Vagina (tissue), 2 donors: ENCODE measurements at places on chromosomes 4 and X.

GRCh38 chr4:138650929-138651448 is 364.6 kb upstream of the NOCT start:
- DNase-seq = no peak

GRCh38 chr4:152735396-152735859 is 44.1 kb downstream of the TIGD4 start:
- DNase-seq = no peak

- DNase-seq = no peak
Measured at GRCh38 chrX:150536455-150537116, 31.8 kb upstream of the MTM1 start.

DNA sequence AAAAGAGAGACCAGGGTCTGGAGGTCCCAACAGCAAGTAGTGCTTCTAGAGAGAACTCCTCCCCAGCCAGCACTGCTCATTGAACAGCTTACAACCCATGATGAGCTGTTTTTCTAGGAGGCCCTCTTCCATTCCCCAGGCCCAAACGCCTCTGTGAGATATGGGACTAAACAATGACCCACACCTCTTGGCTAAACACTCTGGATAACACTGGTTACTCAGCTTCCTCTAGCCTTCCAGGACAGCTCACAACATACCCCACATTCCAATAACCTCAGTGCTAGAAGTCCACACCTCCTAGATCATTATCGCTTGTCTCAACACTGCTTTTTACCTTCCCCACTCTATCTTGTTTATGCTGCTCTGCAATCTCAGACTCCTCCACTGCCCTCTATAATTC is 35.4 kb upstream of the PGRMC2 start:
- no peak for DNase-seq

GRCh38 chr4:157888281-157888680 is 284.5 kb downstream of the GASK1B start:
- no peak for DNase-seq

- DNase-seq = no peak
Measured at GRCh38 chr4:184980261-184980660, 38.0 kb upstream of the HELT start.

GRCh38 chr4:177729681-177730080 is 287.4 kb upstream of the AGA start:
- DNase-seq = no peak

DNA sequence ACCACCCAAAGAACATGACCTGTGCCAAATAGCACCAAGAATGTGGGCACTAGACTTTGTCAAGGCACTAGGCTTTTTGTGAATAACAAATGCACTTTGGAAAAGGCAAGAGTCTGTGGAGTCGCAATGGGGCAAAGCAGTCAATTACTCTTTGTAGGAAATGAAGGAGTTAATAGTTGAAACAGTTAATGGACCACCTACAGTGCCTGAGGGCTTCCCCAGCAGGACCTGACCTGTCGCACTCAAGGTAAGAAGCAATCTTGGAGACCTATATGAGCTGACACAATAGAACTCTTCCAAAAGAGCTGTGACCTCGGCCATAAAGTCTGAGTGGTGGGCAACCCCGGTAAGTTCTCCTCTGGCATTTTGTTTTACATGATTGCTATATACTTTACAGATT is 49.2 kb upstream of the CAPN6 start:
- no peak for DNase-seq

- no peak for DNase-seq
Measured at GRCh38 chr4:98720871-98721480, 62.6 kb upstream of the TSPAN5 start.

DNA sequence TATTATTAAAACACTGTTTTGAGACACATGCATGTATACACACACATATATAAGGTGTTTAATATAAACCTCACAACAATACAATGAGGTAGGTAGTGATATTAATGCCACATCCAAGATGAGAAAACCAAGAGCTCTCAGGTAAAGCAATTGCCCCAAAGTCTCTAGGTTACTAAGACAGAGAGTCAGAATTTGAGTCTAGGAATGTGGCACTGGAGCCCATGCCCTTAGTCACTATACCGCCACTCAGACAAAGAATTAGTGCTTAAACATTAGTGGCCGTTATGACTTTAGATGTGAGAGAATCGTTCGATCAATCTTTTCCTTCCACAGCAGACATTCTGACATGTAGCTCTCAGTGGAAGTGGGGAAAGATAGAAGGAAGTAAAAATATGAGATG is 108.2 kb upstream of the ACSL4 start:
- no peak for DNase-seq

DNA sequence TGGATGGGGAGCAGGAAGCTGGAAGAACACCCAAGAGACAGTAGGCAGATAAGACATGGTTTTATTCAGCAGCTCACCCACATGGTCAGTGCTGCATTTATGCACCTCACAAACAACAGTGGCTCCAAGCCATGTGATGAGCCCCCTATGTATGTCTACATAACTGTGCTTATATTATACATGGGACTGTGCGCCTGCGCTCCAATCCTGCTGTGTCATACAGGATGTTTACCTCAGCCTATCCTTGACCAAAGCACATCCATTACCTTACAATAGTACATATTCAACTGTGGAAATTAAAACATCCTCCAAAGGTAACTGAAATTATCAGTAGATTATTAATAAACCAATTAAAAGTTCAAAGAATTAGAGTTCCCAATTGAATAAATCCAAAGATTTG is 44.1 kb upstream of the SGMS2 start:
- no peak for DNase-seq

- DNase-seq = no peak
Measured at GRCh38 chrX:54029529-54030143, 14.6 kb downstream of the PHF8 start.

DNA sequence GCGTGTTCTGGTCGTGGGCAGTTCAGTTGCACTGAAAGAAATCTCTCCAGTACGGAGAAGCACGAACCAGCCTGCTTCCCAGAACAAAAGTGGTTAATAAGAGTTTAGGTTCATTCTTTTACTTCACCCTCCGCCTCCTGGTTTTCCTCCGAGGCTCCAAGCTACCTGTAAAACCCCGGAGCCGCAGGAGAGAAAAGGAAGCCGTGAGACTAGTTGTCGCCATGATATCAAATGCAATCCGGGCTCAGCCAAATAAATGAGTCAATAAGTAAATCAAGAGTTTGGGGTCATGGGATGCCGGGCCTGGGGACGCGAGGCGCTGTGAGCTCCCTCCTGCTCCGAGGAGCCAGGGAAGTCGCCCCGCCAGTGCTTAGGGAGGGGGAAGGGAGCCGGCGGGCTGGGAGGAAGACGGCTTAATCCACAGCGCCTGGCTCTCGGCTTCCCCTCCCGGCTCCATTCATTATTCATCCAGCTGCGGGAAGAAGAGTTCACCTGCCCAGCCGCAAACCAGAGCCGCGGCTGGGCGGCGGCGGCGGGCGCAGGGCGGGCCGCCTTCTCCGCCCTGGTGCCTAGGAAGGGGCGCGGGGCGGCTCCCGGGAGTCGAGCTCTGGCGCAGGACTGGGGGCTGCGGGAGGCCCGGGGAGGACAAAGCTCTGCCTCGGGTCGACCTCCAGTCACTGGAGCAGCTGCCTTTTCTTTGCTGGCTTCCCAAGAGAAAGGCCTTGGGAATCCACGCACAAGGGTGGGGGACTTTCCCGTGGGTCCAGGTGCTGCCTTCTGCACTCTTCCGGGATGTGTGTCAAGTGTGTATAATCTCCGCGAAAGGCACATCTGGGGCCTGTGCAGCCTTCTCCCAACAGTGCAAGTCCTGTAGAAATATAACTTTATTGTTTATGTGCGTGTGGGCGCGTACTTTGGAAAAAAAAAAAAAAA is 1.7 kb downstream of the FRAS1 start:
- DNase-seq = no peak

DNA sequence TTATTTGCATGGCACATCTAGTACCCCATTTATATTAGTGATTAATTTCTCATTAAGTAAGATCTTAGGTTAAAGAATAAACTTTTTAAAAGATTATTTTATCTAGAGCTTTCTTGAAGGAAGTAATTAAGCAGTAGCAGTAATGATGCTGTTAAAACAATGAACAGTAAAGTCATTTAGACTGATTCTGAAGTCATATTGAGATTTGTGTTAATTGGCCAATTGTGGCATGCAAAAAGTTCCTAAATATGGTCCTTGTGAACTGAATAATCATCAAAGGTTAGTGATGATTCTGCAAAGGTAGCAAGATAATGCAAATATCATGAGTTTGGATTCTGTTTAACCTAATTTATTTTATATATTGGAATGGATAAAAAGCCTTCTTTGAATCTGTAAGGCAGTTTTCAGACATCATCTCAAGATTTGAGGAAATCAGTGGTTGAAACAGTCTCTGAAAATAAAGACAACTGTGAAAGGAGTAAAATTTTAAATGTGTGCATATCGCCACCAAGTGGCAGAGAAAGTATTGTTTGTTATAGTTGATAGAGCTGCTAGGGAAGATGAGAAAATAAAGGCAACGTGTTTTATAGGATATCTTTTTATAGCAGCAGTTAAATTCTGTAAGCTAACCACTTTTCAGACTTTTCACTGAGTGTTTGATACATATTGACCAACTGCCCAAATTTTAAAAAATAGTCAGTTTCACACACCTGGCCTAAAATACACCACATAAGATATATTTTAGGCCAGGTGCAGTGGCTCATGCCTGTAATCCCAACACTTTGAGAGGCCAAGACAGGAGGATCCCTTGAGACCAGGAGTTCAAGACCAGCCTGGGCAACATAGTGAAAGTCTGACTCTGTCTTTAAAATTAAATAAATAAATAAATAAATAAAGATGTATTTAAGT is 79.6 kb downstream of the CCKAR start:
- DNase-seq = no peak

DNA sequence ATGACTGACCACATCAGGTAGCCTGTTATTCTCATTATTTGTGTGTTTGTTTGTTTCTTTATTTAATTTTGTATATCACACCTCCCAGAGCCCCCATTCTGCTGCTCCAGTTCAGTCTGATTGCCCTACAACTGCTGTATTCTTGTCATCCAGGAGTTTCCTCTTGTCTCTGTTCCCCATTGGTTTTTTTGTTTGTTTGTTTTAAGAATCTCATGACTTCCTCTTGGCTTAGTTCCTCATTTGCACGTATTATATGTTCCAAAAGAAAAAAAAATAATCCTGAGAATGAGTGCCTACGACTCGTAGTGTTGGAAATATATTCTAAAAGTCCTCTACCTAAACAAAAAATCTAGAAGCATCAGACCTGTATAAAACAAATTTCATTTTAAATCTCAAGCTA is 142.3 kb upstream of the SLIT2 start:
- DNase-seq = no peak

- no peak for DNase-seq
Measured at GRCh38 chr4:86675548-86675947, 81.4 kb downstream of the PTPN13 start.

GRCh38 chrX:100587861-100588260 is 3.1 kb downstream of the TNMD start:
- DNase-seq = no peak

DNA sequence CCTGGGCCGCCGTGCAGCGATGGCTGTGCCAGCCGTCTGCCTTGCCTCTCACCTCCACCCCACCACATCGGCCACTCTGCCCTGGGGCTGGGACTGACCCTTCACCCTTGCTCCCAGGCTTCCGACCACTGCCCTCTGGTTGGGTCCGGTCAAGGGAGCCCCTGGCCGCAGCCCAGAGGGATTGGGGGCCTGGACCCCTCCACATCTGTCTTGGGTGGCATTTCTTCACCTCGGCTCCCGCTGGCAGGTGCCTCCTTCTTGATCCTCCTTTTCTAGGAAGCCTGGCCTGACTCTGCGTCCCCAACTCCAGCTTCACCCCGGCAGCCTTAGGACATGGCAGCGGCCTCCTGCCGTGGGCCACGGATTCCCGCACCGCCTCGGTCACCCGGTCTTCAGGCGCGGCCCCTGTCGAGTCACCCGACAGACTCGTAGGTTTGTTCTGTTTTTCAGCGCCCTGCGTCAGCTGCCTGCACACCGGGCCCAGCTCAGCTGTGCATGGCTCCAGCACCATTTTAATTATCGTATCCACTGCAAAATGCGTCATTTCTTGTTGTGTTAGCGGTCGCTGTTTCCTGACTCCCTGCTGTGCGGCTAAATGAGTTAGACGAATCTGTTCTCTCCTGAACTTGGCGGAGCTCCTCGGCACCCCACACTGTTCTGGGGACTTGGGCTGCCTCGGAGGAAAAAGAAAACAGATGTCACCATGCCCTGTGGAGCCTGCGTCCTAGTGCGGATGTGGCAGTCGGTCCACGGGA is 124.0 kb downstream of the FAM53A start:
- DNase-seq = no peak

DNA sequence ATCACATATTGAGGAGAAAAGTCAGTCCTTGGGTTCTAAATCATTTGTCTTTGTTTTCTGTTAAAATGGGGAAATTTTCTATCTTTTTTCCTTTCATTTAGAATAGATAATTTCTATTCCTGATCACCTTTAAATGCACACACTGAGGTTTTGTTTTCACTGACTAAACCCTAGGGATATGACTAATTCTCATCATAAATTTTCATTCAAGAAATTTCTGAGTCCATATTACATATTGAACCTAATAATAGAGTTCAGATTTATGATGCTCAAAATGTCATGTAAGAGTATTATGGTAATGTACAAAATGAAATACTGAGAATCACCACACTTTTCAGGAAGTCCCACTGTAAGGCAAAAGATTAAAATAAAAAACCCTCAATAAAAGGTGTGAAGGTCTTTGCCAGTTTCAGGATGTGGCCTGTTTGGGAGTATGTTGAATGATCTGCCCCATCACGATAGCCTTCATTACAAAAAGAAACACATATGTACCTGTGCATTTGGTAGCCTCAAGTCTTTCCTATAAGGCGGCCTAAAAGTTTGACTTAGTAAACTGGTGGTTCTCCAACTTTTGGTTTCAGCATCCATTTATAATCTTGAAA is 49.4 kb downstream of the LEF1 start:
- no peak for DNase-seq

DNA sequence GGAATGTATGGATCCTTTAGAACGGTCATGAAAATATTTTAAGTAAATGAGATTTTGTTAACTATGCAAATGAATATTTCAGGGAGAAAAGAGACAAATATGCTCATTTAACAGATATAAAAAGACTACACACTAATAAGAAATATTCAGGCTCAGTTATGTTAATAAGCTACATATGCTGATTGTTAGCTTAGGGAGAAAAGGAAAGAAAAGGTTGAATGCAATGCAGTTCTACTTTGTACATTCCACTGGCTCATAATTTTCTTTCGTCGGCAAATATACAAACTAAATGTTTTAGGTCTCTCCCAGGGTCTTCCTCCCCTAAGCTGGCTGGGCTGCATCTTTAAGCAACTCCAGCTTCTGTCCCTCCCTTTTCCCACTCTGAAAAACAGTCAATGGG is 2.7 kb upstream of the RTL3 start:
- no peak for DNase-seq

- no peak for DNase-seq
Measured at GRCh38 chr4:55615008-55615407, 21.1 kb downstream of the NMU start.
